ENCODE measurements at places on chromosomes 7 and 10. TPM values are rescaled to one million over a fixed set of nuclear protein-coding genes. Genes with fewer than 3 reads are reported as not detected.

DNA sequence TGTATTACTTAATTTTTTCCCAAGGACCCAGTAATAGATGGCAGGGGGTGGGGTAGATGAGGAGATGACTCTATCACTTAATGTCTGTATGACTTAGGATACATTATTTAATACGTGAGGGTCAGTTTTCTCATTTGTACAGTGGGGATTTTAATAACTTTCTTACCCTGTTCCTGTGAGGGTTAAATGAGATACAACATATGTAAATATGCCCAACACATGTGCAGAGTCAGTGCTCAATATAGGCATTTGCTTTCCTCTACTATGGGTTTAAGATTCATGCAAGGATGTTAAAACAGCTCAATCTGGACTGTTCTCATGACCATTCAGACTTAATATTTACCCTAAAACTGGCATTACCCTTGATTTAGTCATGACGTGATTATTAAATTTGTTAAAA, 31.2 kb downstream of the ST7 start:
- no peak for DNase-seq

DNA sequence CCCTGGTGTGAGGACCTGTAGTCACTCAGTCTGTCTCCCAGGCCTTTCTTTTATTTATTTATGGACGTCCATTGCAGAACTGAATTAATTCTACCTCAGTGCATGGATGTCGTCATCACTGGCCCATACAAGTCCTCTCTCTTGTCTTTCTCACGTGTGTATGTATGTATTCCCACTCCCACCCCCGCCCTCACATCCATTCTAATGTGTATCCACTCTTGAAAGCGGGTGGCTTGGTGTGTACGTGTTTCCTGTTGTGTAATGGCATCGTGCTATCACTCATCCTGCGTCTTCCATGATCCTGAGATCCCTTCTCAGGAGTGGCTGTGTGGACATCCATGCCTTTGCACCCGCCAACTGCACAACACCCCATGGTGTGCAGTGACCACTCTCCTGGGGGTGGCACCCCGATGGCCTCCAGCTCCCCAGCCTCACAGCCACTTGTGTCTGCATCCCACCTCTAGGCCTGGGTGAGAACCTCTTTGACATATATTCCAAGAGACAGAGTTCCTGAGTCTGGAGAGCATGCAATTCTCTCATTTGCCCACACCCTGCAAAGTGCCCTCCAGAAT, 3.0 kb upstream of the AOC1 start:
- no peak for DNase-seq

- no peak for DNase-seq
Observed at GRCh38 chr10:91935886-91936285, 12.3 kb downstream of the BTAF1 start.

DNA sequence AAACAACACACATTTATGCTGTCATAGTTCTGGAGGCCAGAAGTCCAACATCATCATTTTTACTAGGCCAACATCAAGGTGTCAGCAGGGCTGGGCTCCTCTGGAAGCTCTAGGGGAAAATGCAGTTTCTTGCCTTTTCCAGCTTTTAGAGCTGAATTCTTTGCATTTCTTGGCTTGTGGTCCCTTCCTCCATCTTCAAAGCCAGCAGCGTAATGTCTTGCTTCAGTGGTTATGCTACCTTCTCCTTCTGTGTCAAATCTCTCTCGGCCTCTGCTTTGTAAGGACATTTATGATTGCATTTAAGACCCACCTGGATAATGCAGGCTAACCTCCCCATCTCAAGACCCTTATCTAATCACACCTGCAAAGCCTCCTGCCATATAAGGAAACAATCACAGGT, 66.5 kb upstream of the ANKRD1 start:
- no peak for DNase-seq

DNA sequence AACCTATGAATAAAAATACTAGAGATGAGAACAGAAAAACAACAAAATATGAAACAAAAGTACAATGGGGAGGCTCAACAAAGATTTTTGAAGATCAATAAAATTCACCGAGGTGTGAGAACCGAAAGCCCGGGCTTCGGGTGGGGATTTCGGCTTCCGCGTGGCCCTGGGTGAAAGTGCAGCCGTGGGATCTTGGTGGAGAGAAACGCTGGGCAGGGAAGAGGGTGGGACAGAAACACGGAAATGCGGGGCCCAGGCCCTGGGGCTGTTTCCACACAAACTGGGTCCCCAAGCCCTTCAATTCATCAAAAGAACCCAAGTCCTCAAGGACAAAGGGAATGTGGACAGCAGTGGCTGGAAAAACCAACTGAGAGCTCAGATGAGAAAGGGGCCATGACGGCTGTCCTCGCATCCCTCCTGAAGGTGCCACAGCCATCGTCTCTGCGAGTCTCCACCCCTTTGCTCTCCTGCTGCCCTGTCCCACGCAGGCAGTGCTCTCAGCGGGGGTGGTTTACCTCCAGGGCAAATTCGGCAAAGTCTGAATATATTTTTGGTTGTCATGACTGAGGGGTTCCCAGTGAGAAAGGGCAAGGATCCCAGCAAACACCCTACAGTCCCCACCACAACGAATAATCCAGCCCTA, 19.7 kb downstream of the FOXL3 start:
- DNase-seq, result no peak

PTF1A gene
- polyA plus RNA-seq, result not detected

All from right renal cortex interstitium (tissue), 3 donors.